Activated CD8-positive, alpha-beta memory T cell treated with anti-CD3 and anti-CD28 coated beads, Interleukin-2, amount 50 U/mL, for 4 hours (primary cell): ENCODE measurements at places on chromosomes 5 and 9.
A peak's percentile ranks its signal among the peaks of the same experiment; 100 is the strongest.

DNA sequence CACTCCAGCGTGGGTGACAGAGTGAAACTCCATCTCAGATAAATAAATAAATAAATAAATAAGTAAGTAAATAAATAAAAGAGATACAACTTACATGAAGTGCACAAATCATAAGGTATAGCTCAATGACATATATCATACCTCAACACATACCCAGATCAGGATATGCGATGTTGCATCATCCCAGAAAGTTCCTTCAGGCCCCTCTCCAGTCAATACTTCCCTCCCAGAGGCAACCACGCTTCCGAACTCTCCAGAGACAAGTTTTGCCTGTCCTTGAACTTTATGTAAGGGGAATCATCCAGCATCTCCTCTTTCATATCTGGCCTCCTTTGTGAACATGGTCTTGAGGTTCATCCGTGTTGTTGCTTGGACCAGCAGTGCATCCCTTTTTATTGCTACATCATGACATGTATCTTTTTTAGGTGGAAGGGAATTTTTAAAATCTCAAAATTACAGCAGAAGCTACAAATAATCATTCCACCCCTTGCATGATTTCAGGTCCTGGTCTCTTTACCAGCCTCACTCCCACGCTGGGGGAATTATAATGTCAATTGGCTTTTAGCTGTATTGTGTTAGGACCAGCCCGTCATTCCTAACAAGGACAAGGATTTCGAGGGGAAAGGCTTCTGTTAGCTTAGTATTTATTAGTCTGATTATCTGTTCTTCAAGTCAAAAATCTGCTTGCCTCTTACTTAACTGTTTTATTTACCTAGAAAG, 32.9 kb upstream of the AOPEP start:
- no peak for DNase-seq

DNA sequence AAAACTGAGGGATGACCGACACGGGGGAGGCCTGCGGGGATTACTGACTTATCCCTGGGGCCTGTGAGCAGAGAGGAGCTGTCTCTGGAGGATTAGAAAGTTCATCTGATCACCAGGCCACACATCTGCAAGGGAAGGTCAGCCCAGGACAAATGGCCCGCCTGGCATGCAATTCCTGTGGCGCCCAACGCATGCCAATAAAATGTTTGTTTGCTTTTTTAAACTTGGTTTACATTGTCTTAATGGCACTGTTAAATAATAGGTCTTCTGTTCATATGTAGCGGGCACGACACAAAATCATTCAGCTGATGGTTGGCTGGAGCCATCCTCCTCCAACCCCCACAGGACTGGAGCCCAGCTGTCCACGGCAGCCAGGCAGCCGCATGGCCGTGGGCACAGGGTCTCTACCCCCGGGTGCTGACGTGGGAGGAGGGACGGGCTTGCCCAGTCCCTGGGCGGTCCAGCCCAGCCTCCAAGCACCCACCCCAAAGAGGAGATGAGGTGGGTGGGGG, 41.0 kb upstream of the SLC12A7 start:
- DNase-seq = no peak

- DNase-seq = no peak
Measured at GRCh38 chr5:67063791-67064190, 132.8 kb downstream of the CD180 start.

DNA sequence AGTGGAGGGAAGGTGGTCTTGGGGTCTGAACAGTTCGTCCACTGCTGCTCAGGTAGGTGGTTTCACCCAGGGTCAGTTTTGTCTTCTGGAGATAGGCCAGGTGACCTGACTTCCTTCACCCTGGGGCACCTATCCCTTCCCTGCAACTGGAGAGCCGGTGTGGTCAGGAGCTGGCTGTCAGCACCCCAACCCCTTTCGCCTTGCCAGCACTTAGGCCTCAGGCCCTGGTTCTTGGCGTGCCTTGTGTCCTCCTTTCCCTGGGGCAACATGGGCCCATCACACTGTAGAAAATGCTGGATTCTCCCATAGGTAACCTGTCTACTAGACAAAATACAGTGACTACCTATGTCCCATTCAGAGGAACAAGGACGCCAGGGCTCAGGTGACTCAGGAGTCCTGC, 13.1 kb downstream of the PROP1 start:
- DNase-seq = no peak

GRCh38 chr9:95076696-95077052, 240.8 kb downstream of the FANCC start:
- DNase-seq = no peak

GRCh38 chr5:134139891-134140469, 25.5 kb downstream of the TCF7 start:
- DNase-seq = peak; percentile 14

DNA sequence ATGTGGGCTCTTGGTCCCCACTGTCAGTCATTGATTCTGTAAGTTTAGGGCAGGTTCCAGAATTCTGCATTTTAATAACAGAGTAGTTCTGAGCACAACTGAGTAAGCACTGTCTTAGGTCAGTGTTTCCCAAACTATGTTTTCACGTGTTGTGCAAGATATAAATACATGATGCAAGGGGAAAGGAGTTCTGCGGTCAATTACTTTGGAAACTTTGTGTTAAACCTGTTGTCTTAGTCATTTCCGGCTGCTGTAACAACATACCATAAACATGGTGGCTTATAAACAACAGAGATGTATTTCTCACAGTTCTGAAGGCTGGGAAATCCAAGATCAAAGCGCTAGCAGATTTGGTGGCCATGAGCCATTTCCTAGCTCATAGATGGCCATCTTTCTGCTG, 69.8 kb downstream of the EQTN start:
- no peak for DNase-seq

DNA sequence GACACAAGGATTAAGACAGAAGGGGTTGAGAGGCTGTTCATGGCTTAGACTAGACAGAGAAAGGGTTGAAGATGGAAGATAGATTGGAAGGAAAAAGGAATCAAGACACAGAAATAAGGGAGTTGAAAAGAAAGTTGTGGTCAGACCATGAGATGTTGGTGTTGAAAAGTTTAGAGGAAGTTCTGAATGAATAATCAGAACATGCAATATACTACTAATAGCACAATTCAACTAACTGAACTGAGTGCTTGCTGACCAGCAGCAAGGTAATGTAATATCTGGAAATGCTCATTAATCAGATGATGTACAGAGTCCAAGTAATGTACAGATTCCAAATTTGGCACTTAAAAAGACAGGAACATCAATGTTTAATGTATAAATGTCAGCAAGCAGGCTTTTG, 10.6 kb upstream of the NNT start:
- no peak for DNase-seq

DNA sequence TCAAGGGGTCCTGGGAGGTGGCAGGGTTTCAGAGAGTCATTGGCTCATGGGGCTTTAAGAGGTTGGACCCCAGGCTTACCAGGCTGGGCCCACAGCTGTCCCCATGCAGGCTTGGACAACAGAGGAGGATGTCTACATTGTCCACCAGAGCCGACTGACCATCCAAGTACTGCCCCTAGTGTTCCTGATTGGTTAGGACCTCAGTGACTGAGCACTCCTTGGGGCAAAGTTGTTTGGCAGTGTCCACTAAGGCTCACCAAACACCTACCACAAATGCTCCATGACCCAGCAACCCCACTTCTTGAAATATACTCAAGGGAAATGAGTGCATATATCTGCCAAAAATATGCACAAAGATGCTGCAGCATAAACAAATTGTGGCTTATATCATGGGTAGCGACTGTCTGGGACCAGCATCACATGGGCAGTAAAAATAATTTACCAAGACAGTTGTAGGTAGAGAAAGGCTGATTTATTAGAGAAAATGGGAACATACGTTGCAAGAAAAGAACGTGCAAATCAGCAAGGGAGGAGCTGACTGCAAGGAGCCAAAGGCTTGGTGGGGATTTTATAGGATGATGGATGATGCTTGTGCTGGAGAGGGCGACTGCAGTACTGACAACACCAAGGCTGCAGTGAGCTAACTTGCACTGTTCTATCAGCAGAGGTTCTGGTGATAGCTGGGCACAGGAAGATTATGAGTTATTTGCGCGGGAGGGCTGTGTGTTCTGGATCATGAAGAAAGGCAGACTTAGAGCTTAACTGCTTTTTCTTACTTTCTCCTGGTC, 265.2 kb downstream of the GADD45G start:
- DNase-seq = no peak

GRCh38 chr9:35835216-35835632, 6.2 kb downstream of the TMEM8B start:
- DNase-seq = no peak

- no peak for DNase-seq
Measured at GRCh38 chr5:177409043-177409801, at the start of gene F12. TSS of gene F12 (minus strand) at chr5:177409564. CDS start at chr5:177409527, 37 bp downstream.

GRCh38 chr9:36169166-36169565, at the start of gene CCIN:
TSS of gene CCIN (plus strand) at chr9:36169388. CDS start at chr9:36169503, 115 bp downstream.
- no peak for DNase-seq

- DNase-seq = no peak
Measured at GRCh38 chr5:108238936-108239887, 142.7 kb downstream of the FBXL17 start.
